ENCODE measurements at places on chromosomes 12 and 14.

- peak; percentile 90 for DNase-seq
- peak within 1 kb of the TSS; percentile 64 for H3K27ac ChIP-seq
- H3K4me3 ChIP-seq = peak within 1 kb of the TSS; percentile 56
These were observed at the start of gene KCNJ8 for GRCh38 chr12:21774358-21775132. KCNJ8 (minus strand) TSS chr12:21774706; CDS start chr12:21773616, 1,090 bp downstream.

DNA sequence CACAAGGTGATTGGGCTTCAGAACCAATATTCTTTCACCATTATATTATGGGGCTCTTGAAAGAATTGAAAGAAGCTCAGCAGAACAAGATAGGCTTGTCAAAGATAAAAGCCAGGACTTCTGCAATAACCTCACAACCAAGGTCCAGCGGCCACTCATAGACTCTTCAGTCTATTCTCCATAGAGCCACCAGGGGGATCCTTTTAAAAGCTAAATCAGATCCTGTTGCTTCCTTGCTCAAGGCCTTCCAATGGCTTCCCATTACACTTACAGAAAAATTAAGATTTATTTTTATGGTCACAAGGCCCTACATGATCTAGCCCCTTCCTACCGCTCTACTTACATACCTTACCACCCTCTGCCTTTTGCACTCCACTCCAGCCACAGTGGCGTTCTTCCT lies 169.6 kb downstream of the C12orf42 start:
- H3K27ac ChIP-seq = no peak overlapping the region
- H3K36me3 ChIP-seq = no peaks in the 10 kb centered on the region
- DNase-seq = no peak
- H3K27me3 ChIP-seq = no peaks in the 10 kb centered on the region
- no peak overlapping the region for H3K4me3 ChIP-seq

- H3K27me3 ChIP-seq = no peaks in the 10 kb centered on the region
- H3K36me3 ChIP-seq = no peaks in the 10 kb centered on the region
- H3K4me1 ChIP-seq = peaks cover 16% of the 10 kb centered on the region
- H3K4me3 ChIP-seq = no peak overlapping the region
- H3K27ac ChIP-seq = no peak overlapping the region
- no peak for DNase-seq
These were observed 9.9 kb downstream of the SAV1 start for GRCh38 chr14:50658203-50658602.

DNA sequence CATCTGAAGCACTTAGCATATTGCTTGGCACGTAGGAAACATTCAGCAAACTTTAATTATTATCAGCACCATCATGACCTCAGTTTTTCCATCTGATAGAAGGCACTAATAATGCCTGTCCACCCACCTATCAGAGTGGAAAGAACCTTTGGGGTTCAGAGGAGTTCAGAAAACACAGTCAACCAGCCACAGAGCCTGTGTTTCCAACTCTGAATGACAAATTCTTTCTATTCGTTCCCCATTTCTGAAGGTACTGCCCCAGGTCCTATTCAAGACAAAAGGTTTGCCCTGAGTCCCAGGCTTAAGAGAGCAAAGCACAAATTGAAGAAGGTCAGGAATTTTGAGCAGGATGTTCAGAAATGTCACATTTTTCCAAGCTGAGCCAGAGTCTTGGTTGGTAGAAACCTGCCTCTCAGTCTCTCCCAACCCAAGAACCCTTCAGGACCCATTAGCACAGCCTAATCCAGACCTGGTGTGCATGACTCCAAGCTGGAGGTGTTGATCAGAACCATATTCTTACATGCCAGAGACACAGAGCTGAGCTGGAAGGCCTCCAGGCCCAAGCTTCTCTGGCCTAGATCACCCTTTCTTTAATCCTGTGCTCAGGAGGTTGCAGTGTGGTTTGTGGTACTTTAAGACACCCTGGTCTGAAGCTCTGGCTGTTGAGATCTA lies 114.4 kb downstream of the TBX5 start:
- no peaks in the 10 kb centered on the region for H3K36me3 ChIP-seq
- H3K4me1 ChIP-seq = no peaks in the 10 kb centered on the region
- no peak for DNase-seq
- no peak overlapping the region for H3K27ac ChIP-seq
- H3K27me3 ChIP-seq = no peaks in the 10 kb centered on the region

DNA sequence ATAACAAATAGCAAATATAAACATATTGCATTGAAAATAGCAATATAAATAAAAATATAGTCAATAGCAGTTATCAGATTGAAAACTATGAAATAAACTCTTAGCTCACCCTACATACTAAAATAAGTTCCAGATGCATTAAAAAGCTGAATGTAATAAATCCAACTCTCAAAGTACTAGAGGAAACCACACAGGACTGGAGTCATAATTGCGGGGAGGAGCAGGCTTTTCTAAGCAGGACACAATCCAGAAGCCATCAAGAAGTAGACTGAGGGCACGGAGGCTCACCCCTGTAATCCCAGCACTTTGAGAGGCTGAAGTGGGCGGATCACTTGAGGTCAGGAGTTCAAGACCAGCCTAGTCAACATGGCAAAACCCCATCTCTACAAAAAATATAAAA lies 22.2 kb downstream of the GSC start:
- H3K4me1 ChIP-seq = no peaks in the 10 kb centered on the region
- H3K27me3 ChIP-seq = no peaks in the 10 kb centered on the region
- H3K36me3 ChIP-seq = no peaks in the 10 kb centered on the region
- DNase-seq = no peak
- H3K27ac ChIP-seq = no peak overlapping the region

DNA sequence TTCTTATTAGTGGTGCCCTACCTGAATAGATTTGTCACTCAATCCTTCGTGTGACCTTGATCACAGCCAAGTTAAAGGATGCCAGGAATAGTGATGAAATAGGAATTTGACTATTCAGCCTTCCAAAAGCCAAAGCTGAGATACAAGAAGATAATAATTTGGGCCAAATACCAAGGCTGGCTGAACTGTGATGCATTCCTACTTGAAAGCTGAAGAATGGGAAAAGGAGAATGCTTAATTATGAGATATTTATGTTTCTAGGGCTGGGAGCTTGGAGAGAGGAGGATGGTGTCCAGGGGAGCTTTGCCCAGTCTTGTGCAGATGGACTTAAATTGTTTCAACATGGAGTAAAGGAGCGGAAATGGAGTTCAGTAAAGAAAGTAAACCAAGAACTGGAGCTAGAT lies 5.2 kb downstream of the RNASE7 start:
- H3K27ac ChIP-seq = no peak overlapping the region
- no peaks in the 10 kb centered on the region for H3K27me3 ChIP-seq
- H3K36me3 ChIP-seq = no peaks in the 10 kb centered on the region
- no peak for DNase-seq
- no peak overlapping the region for H3K4me3 ChIP-seq

DNA sequence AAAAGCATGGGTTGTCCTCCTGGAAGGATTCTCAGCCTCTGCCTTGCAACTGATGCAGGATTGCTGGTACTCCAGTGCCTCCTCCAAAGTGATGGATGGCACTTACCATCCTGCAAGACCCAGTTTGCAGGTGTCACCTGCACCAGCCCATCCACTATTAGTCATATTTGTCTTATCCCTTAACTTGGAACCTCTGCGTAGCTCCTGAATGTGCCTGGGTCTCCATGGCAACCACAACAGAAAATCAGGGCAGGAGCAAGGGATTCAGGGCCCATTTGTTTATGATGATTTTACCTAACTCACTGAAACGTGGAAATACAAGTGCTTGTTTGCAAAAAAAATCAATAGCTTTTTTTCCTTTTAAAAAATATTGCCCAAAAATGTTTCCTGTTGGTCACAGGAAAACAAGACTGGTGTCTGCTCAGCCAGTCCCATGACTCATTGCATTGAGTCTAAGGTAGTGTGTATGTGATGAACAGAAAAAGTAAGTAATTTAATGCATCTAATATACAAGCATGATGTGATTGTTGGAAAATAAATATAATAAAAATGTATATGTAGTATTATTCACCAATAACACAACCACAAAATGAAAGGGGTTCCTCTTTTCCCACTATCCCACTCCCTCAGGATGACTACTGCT lies 1196.3 kb upstream of the TMEM132C start:
- H3K36me3 ChIP-seq = no peaks in the 10 kb centered on the region
- DNase-seq = no peak
- H3K4me3 ChIP-seq = no peak overlapping the region
- no peaks in the 10 kb centered on the region for H3K4me1 ChIP-seq
- H3K27ac ChIP-seq = no peak overlapping the region

GRCh38 chr14:95255487-95255886 lies 64.2 kb downstream of the CLMN start:
- no peak for DNase-seq
- H3K27me3 ChIP-seq = no peaks in the 10 kb centered on the region
- no peak overlapping the region for H3K27ac ChIP-seq
- no peaks in the 10 kb centered on the region for H3K36me3 ChIP-seq
- H3K4me3 ChIP-seq = no peak overlapping the region

GRCh38 chr12:11685316-11685715 lies 35.8 kb downstream of the ETV6 start:
- DNase-seq = no peak
- no peaks in the 10 kb centered on the region for H3K36me3 ChIP-seq

DNA sequence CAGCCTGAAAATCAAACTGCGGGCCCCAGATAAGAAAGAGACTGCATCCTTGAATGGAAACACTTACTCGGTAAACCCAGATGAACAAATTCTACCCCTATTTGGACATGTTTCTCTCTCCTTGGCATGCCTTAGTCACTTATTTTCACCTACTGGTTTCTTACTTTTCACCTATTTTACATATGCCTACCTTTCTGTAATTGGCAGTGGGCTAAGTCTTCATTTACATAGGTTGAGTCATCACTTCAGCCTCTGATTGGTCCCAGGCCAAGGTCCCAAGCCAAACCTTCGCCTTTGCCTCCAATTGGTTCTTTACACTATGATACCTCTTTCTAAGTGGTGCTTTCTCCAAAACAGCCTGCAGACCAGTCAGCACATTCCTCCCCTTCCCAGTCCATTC lies 111.3 kb downstream of the DYRK2 start:
- no peaks in the 10 kb centered on the region for H3K36me3 ChIP-seq
- no peak overlapping the region for H3K4me3 ChIP-seq
- H3K27me3 ChIP-seq = no peaks in the 10 kb centered on the region
- H3K27ac ChIP-seq = no peak overlapping the region
- DNase-seq = no peak

DNA sequence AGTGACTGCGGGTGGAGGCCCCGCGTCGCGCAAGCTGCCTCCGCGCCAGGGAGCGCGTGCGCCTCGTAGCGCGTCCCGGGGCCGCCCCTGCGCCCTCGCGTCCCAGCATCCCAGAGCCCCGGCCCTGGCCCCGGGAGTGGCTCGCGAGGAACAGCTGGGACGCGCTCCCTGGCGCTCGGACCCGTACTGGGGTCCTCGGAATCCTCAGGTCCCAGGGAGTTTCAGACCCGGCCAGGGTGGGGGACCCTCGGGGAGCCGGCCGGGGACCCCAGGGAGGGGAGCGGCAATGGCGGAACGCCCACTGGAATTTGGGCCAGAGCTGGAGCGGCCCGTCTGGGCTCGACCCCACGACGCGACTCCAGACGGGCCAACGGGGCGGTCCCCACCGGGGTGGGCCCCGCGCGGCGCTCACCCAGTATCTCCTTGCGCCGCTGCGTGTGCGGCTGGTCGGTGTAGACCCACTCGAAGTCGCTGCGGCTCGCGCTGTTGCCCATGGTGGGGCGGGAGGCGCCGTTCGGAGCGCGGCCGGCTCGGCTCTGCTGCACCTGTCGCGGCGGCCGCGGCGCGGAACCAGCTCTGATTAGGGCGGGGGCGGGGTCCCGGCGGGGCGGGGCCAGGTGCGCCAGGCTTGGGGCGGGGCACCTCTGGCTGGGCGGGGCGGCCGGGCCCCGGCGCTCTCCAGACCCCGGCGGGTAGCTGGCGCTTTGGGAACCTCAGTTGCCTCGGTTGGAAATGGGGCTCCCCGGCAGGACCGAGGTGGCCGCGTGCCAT lies at the start of gene DEGS2:
Gene DEGS2 (minus strand): TSS at position 552 of the 771 bp plus-strand sequence. CDS start 58 bp downstream, at position 494.
- H3K4me1 ChIP-seq = peaks cover 23% of the 10 kb centered on the region
- peak within 1 kb of the TSS; percentile 47 for H3K4me3 ChIP-seq
- no peaks in the 10 kb centered on the region for H3K36me3 ChIP-seq

- no peak overlapping the region for H3K4me3 ChIP-seq
- H3K27me3 ChIP-seq = no peaks in the 10 kb centered on the region
- no peak for DNase-seq
- no peaks in the 10 kb centered on the region for H3K36me3 ChIP-seq
- H3K27ac ChIP-seq = no peak overlapping the region
These were observed 408.5 kb upstream of the RGS6 start for GRCh38 chr14:71523630-71524319.

- H3K4me3 ChIP-seq = no peak overlapping the region
- DNase-seq = no peak
- no peak overlapping the region for H3K27ac ChIP-seq
- peaks cover 4% of the 10 kb centered on the region for H3K4me1 ChIP-seq
- no peaks in the 10 kb centered on the region for H3K36me3 ChIP-seq
- no peaks in the 10 kb centered on the region for H3K27me3 ChIP-seq
These were observed 2.9 kb upstream of the DHRS2 start for GRCh38 chr14:23633160-23633701.

- no peak overlapping the region for H3K4me3 ChIP-seq
- no peak for DNase-seq
- H3K4me1 ChIP-seq = no peaks in the 10 kb centered on the region
- H3K36me3 ChIP-seq = no peaks in the 10 kb centered on the region
- H3K27me3 ChIP-seq = no peaks in the 10 kb centered on the region
- no peak overlapping the region for H3K27ac ChIP-seq
These were observed 162.7 kb downstream of the BTG1 start for GRCh38 chr12:91982946-91983345.

GRCh38 chr14:89365061-89365801 lies 51.8 kb downstream of the FOXN3 start:
- no peak for DNase-seq
- peaks cover 41% of the 10 kb centered on the region for H3K4me1 ChIP-seq
- H3K4me3 ChIP-seq = peak overlapping the region; percentile 9

DNA sequence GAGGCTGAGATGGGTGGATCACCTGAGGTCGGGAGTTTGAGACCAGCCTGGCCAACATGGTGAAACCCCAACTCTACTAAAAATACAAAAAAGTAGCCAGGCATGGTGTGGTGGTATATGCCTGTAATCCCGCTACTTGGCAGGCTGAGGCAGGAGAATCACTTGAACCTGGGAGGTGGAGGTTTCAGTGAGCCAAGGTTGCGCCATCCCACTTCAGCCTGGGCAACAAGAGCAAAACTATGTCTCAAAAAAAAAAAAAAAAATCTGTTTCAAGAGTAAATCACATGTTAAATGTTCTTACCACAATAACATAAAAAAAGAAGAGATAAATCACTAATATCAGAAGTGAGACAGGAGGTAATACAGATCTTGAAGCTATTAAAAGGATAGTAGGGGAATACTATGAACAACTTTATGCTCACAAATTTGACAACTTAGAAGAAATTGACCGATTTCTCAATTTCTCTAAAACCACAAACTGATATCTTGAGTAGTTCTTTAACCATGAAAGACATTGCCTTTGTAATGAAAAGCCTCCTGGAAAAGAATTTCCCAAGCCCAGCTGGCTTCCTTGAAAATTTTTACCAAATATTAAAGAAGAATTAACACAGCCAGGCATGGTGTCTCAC lies 37.7 kb downstream of the TAOK3 start:
- peak; percentile 88 for DNase-seq
- no peak overlapping the region for H3K27ac ChIP-seq
- H3K27me3 ChIP-seq = no peaks in the 10 kb centered on the region
- no peak overlapping the region for H3K4me3 ChIP-seq
- no peaks in the 10 kb centered on the region for H3K36me3 ChIP-seq

GRCh38 chr12:62718762-62719426 lies 216.1 kb downstream of the PPM1H start:
- no peaks in the 10 kb centered on the region for H3K36me3 ChIP-seq
- H3K4me3 ChIP-seq = no peak overlapping the region
- H3K4me1 ChIP-seq = peaks cover 3% of the 10 kb centered on the region
- DNase-seq = no peak
- H3K27ac ChIP-seq = no peak overlapping the region
- H3K27me3 ChIP-seq = no peaks in the 10 kb centered on the region

- H3K4me3 ChIP-seq = no peak overlapping the region
- no peaks in the 10 kb centered on the region for H3K27me3 ChIP-seq
- H3K27ac ChIP-seq = no peak overlapping the region
- H3K4me1 ChIP-seq = no peaks in the 10 kb centered on the region
These were observed 88.7 kb downstream of the RIC8B start for GRCh38 chr12:106863189-106863588.

Data from upper lobe of left lung (tissue), 6 donors.